ENCODE measurements at places on chromosomes 4 and X. TPM values are rescaled to one million over a fixed set of nuclear protein-coding genes. Genes with fewer than 3 reads are reported as not detected.

The GLUD2 gene
- 0.64 TPM for total RNA-seq

The UNC5C gene
- total RNA-seq = not detected

The MAOB gene
- not detected for total RNA-seq

The GPC4 gene
- total RNA-seq = not detected

The LYAR gene
- 103 TPM for total RNA-seq

The GPR50 gene
- total RNA-seq = not detected

The ADRA2C gene
- not detected for total RNA-seq

The DACH2 gene
- total RNA-seq = not detected

The XAGE1A gene
- not detected for total RNA-seq

The PPEF1 gene
- not detected for total RNA-seq

The NONO gene
- total RNA-seq = 532 TPM

The BTC gene
- total RNA-seq = not detected

The TEX11 gene
- not detected for total RNA-seq

The IRAK1 gene
- total RNA-seq = 208 TPM

The VCX2 gene
- not detected for total RNA-seq

The SYAP1 gene
- 18.9 TPM for total RNA-seq

The CCNG2 gene
- 3.7 TPM for total RNA-seq

DNA sequence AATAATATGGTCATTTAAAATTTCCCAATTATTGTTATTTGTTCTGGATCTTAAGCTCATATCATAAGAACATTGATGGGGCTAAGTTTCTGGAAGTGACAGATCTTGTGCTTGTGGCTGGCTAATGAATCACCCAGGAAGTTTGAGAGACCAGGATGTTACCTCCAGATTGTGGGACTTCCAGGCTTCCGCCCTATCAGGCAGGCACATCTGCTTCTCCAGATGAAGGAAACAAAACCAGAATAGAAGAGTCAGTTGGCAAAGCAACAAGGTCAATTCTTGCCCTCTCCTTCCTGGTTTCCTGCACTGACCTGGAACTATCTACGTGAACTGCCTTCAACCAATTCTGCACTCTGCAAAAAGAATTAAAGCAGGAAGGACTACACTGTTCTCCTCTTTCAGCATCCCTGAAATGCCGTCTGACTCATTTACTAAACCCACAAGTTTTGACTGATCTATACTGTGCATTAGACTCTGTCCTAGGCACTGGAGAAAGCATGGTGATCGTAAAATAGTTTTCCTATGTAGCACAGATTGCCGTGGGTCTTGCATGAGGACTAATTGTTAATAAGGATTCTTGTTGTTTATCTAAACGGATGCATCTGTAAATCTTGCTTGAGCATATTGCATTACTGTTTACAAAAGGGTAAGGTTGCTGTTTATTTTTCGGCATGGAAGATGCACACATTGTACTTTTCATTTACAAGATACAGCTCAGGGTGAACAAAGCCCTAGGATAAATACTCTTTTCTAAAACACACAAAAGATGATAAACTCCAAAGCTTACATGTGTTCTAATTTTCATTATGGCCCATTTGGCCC lies 74.6 kb downstream of the AMELX start:
- no peak for DNase-seq

DNA sequence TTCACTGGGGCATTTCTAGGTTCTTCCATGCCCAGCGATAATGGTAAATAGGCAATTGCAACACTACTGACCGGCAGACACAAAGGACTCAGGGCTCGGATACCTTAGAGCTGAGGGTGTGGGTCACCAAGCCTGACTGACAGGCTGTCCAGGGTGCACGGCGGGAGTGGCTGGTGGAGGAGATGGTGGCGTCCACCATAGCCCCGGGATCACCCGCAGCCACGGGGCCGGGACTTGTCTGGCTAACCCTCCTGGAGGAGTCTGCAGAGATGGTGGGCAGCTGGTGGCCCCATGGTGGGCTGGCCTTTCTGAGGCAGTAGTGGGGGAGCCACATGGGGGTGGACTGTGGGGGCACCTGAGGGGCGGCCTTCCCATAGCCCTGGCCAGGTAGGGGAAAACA lies 11.7 kb upstream of the ABLIM2 start:
- DNase-seq = no peak

GRCh38 chr4:127698789-127699200 lies 31.4 kb upstream of the SLC25A31 start:
- DNase-seq = no peak

- no peak for DNase-seq
Observed at GRCh38 chr4:185600801-185601434, 65.6 kb upstream of the PDLIM3 start.

- DNase-seq = no peak
Observed at GRCh38 chr4:86129546-86129945, 230.3 kb downstream of the MAPK10 start.

DNA sequence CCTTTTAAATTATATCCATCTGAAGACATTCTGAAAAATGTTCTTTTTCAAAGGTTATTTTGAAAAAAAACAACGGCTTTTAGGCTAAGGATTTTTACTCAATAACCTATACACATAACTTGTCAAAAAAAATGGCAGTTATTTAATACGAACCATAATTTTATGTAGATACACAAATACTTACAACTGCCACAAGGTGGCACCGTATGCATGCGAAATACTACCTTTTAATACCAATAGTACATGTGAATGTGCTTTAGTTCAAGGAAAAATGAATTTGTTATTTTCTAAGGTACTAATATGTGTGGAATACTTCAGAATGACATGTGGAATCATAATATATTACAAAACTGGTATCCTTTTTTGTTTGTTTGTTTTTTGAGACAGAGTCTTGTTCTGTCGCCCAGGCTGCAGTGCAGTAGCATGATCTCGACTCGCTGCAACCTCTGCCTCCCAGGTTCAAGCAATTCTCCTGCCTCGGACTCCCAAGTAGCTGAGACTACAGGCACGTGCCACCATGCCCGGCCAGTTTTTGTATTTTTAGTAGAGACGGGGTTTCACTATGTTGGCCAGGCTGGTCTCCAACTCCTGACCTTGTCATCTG lies 4.6 kb upstream of the MAD2L1 start:
- peak; percentile 41 for DNase-seq

DNA sequence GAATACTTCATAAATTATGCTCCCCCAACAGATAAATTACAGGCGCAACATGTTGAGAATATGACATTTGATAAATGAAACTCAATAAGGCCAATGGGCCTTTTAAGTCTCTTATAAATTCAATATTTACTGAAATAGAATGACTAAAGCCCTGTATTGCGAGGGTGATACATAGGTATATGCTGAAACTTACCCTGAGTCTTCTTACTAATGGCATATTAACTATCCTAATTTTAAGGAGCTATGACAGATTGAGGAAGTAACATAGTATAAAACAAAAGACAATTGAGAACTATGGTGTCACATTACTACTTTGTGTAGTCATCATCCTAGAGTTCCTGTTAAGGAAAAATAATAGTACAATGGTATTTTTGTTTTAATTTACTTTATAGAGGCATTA lies 440.7 kb downstream of the IL15 start:
- DNase-seq = no peak

GRCh38 chr4:17526695-17527477 lies 11.9 kb downstream of the CLRN2 start:
- DNase-seq = no peak

DNA sequence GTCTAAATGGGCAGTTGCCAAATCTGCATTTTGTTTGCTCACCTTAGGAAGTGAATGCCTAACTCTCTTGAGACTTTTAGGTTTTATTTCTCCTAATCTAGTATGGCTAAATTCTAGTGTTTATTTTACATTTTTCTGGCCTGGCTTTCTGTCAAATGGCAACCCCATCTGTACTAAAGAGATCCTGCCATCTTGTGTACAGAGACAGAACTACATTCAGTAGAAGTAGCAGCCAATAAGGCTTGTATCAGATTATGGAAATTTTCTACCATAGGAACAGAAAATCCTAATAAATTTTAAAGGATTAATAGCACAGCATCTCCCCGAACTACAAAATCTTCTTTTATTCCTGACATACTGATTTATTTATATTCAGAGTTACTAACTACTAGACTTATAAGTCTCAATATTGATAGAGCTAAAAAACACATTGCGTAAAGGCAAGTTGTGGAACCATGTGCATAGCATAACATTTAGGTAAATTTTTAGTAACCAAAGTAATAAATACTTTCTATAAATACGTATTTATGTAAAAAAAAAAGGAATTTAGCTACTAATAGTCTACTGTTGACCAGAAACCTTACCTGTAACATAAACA lies 45.5 kb downstream of the TMEM144 start:
- no peak for DNase-seq

DNA sequence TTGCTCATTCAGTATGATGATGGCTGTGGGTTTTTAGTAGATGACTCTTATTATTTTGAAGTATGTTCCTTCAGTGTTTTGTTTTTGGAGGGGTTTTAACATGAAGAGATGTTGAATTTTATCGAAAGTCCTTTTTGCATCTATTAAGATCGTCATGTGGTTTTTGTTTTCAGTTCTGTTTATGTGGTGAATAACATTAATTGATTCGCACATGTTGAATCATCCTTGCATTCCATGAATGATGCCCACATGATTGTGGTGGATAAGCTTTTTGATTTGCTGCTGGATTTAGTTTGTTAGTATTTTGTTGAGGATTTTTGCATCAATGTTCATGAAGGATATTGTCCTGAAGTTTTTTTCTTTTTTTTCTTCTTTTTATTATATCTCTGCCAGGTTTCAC lies 347.4 kb upstream of the EPHA5 start:
- no peak for DNase-seq

DNA sequence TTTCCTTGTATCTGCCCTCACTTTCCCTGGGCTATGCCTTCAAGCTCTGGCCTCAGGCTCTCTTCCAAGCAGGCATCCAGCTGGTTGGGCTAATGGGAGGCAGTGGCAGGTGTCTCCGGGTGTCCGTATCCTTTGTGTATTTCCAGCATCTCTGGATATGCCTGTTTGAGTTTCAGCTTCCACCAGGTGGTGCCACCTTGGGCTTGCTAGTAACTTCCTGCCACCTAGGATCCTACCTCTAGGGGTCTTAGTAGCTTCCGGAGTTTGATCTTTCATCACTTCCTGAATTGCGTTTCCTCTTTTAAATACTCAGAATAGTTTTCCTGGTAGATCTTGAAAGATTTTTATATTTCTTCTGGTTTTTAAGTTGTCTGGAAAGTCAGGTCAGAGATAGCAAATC lies 23.2 kb upstream of the ANOS1 start:
- no peak for DNase-seq

- no peak for DNase-seq
Observed at GRCh38 chrX:105725228-105725627, 97.1 kb upstream of the NRK start.

GRCh38 chr4:183142571-183143550 lies 43.8 kb downstream of the WWC2 start:
- DNase-seq = no peak

DNA sequence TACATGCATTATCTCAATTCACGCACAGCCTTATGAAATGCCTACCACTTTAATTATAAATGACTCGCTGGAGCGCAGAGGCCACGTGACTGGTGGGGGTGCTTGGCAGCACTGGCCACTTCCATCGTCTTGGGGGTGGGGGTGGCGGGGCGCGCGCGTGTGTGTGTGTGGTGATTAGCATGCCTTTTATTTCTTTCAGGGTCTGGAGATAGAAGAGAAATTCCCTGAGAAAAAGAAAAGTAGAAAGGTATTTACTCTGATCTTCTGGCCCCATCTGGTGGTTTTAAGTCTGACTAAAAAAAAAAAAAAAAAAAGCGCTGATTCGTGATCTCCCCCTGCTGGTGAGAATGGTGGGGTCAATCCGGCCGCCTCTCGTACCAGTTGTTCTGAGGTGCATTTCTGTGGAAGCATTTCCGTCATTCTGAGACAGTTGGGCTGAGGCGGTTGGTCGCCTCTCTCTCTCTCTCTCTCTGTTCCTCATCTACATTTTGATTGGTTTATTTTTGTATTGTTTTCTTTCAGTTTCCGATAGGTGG lies at the start of gene CCNB3:
CCNB3 (plus strand) TSS at position 402 of the 536 bp plus-strand sequence. CDS start 80,399 bp downstream, outside the sequence.
- peak; percentile 76 for DNase-seq

- DNase-seq = peak; percentile 3
Observed at GRCh38 chrX:15242899-15243555, 26.9 kb downstream of the ASB9 start.

DNA sequence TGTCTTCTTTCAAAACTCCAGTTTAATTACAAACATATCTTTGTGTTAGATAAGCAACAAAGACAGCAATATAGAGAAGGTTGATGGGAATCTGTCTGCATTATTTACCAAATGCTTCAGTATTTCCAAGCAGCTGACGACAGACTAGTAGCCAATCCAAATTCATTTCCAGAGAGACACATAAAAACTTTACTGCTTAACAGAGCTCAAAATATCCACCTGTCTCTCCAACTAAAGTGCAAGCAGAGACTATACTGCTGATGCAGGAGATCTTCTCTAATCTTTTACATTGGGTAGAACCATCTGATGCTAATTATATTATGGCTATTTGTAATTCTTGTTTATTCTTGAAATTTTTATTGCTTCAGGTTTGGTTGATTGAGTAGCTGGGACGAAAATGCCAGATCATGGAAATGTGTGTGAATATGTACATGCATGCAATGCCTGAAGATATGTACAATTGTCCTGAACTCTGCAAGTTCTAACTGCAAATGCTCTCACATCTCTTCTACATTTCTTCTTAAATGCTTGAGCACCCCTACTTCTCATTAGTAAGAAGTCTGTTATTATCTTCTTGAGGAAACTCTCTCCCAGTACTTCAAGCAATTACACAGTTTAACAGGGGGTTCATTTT lies 200.0 kb downstream of the PDHA2 start:
- DNase-seq = no peak

- DNase-seq = no peak
Observed at GRCh38 chr4:153655928-153656327, 28.2 kb upstream of the TLR2 start.

- DNase-seq = no peak
Observed at GRCh38 chr4:7094916-7095315, 27.1 kb upstream of the GRPEL1 start.

- no peak for DNase-seq
Observed at GRCh38 chr4:168485156-168485910, 5.0 kb upstream of the DDX60L start.

DNA sequence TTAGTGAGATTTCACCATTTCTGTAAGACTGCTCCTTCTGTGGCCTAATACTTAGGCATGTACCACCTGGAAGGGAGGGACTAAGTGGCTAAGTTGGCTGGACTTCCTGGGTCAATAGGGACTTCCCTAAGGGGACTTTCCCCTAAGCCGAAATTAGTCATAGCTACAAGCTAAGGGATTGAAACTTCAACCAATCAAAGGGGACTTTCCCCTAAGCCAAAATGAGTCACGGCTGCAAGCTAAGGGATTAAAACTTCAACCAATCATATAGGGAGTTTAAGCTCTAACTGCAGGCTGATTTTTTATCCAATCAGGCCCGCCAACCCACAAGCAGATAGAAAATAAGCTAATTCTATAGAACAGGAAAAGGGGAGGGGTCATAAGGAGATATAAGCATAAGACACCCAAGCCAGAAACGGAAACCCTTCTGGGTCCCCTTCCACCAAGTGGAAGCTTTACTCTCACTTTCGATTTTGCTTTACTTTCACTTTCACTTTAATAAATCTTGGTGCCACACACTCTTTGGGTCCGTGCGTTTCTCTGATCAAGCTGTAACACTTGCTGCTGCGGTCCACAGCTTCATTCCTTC lies 382.8 kb downstream of the KLHL4 start:
- DNase-seq = no peak

Measured in CD8-positive, alpha-beta memory T cell (primary cell).